Esophagus muscularis mucosa (tissue), 4 donors: ENCODE measurements at places on chromosomes 12 and 14. TPM values are rescaled to one million over a fixed set of nuclear protein-coding genes. Genes with fewer than 3 reads are reported as not detected.

- no peak for DNase-seq
Measured at GRCh38 chr12:47032644-47033043, 46.8 kb upstream of the PCED1B start.

The ACRBP gene
- total RNA-seq, result 6.2 TPM

GRCh38 chr12:81229759-81230158 is 151.9 kb downstream of the ACSS3 start:
- no peak for DNase-seq

GRCh38 chr12:27635349-27635972 is 60.8 kb upstream of the REP15 start:
- DNase-seq, result no peak

DNA sequence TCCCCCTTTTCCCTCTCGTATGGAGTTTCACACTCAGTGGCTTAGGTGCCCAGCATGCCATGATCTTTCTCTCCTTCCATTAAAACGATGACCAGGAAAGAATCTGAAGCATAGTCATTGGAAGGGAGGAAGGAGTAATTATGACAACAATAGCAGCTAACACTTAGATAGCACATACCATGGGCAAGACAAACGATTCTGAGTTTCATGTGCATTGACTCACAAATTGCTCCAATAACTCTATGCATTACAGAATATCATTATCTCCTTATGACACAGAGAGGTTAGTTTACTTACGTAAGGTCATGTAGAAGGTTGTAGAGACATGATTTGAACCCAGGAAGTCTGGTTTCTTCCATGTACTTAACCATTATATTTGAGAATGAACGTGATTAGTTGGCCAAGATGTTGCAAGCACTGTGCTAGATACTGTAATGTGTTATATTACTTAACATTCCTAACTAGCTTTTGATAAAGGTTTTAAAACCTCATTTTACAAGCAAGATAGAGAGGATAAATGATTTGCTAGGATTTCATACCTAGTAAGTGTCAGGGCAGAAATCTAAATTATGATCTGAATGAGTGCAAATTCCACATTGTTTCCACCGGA is 162.4 kb downstream of the CAND1 start:
- DNase-seq, result no peak

GRCh38 chr12:52231305-52232202 is 1.5 kb upstream of the KRT7 start:
- DNase-seq, result no peak

DNA sequence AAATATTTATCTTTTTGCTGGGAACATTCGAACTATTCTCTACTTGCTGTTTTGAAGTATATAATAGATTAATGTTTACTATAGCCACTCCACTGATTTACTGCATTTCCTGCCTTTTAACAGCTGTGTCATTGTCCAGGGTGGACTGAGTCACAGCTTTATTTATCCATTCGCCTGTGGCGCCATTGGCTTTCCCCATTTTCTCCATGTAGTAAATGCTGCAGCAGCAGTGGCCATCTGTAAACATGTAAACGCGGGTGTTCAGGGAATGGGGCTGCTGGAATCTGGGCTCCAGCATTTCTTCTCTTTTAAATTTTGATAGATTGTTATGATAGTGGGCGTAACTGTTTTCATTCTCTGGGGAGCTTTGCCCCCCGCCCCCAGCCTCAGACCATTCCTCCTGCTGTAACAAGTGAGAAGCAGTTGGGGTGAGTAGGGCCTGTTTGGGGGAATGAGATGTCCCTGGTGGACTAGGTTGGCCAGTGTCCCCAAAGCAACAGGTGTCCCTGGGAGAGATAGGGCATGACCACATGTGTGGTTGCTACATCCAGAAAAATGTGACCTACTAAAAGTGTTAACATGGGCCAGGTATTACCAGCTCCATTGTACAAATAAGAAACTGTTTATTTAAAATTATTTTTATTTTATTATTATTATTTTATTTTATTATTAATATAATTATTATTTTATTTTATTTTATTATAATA is 32.9 kb downstream of the RIN3 start:
- DNase-seq, result no peak

DNA sequence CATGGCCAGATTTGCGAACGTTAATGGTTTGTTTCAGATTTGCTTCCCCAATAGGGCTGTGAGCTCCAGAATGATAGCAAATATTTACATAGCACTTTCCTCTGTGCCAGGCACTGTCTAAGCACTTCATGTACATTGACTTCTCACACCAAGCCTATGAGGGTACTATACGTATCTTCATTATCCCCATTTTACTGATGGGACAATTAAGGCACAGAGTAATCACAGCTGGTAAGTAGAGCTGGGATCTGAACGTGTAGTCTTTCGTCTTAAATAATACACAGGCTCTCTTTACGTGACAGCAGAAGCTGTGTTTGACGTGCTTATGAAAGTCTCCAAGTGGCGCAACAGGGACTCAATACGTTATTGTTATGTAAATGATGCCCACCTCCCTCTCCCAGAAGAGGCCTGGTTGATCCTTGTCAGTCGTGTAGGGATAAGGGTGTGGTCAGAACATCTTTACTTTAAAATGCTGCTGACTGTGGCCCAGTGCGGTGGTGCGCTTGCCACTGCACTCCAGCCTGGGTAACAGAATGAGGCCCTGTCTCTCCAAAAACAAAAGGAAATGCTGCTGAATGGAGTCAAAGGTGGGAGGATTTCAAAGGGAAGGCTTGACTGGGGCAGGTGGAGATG is 66.3 kb upstream of the TCL1B start:
- no peak for DNase-seq

GRCh38 chr12:75735853-75736252 is 224.4 kb upstream of the KRR1 start:
- DNase-seq, result no peak

DNA sequence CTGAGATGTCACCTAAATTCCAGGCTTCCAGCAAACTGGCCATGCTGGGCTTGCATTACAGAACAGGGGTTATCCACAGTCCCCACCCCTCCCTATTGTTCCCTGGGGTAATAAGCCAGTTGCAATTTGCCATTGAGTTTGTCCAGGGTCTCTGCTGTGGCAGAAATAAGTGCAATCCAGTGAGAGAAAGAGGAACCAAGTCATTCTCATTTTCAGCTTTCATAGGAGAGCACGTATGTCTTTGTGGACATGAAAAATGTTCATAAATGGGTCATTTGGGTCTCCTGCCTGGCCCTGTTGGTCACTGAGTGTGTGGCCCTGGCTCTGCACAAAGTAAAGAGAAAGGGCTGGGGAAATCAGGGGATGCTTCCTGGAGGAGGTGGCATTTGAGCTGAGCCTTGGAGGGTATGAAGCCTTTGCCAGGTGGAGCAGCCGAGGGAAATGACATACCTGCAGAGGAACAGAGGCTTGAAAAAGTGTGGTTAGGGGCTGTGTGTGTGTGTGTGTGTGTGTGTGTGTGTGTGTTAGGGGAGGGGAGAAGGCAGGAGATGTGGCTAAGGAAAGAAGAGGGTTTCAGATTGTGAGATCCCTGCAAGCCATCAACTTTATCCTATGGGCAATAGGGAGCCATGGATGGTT is 29.3 kb downstream of the CMKLR1 start:
- DNase-seq, result no peak

GRCh38 chr12:93167331-93167730 is 210.4 kb upstream of the NUDT4 start:
- no peak for DNase-seq

The CARMIL3 gene
- 0.29 TPM for total RNA-seq

The ADAM20 gene
- 2.5 TPM for total RNA-seq

- DNase-seq, result peak; percentile 75
Measured at GRCh38 chr12:13102461-13103195, 839 bp downstream of the GSG1 start.

The MAX gene
- total RNA-seq, result 83.0 TPM

GRCh38 chr12:45989721-45990467 is 480 bp downstream of the SCAF11 start:
- peak; percentile 95 for DNase-seq

DNA sequence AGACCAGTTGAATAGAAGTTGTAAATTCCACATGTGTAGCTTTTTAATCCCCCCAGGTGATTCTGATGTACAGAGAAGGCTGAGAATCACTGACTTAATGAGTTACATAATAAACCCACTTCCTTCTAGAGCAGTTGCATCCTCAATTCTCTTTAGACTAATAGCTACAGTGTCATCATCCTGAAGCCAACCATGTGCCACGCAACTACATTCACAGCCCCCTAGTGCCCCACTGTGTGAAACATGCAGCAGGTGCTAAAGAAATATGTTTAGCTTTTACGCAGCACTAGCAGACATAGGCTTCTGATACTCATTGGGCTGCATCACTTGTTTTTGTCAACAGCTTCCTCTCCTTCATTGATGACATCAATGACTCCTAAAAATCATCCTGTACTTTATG is 1168.3 kb downstream of the BCL11B start:
- DNase-seq, result peak; percentile 47

GRCh38 chr14:21748869-21749303 is 75.3 kb upstream of the OR4E1 start:
- DNase-seq, result no peak

DNA sequence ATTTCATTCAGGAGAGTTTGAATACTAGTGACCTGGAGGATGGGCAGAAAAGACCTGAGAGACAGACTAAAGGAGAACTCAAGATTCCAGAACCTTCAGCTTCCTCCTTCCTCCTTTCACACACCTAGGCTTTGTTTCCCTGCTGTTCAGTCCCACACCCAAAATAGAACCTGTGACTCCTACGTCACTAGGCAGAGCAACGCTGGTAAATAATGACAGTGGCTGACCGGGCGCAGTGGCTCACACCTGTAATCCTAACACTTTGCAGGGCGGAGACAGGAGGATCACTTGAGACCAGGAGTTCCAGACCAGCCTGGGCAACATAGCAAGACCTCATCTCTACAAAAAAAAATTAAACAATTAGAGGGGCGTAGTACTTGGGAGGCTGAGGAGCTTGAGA is 166.4 kb upstream of the FKBP4 start:
- DNase-seq, result no peak

DNA sequence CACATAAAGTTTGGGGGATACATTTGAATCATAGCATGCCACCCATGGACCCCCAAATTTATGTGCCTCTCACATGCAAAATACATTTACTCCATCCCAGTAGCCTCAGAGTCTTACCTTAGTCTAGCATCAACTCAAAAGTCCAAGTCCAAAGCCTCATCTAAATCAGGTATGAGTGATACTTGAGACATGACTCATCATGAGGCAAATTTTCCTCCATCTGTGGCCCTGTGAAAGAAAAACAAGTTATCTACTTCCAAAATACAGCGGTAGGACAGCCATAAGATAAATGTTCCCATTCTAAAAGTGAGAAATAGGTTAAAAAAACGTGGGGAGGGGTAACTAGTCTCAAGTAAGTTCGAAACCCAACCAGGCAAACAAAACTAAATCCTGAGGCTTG is 444.2 kb downstream of the SNAPC1 start:
- no peak for DNase-seq

The TUBA1A gene
- 1,055 TPM for total RNA-seq

DNA sequence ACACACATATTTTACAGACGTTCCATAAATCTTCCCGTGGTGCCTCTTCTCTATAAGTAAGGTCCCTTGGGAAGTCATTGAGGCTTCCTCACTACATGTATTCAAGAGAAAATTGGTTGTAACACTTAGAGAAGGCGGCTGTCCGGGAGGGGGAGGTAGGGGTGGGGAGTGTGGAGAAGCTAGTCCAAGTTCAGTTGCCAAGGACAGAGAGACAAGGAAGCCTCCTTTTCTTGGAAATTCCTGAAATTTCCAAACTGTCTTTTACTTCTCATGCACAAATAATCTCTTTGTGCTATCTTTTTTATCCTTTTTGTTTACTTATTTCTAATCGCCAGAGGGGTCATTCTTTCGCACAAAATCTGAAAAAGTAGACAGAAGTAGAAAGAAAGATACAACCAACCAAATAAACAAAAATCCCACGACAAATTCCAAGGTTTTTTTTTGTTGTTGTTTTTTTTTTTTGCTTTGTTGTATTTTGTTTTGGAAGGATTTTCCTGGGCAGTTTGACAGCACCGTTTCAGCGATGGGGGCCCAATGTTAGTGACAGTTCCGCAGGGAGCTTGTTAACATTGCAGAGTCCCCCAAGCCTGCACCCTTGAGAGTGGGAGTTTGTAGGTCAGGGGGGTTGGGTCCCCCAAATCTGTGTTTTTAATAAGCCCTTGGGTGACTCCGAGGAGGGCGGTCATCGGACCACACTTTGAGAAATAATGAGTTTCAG is 45.2 kb downstream of the MAP1LC3B2 start:
- DNase-seq, result no peak

The GPR162 gene
- total RNA-seq, result 12.1 TPM

DNA sequence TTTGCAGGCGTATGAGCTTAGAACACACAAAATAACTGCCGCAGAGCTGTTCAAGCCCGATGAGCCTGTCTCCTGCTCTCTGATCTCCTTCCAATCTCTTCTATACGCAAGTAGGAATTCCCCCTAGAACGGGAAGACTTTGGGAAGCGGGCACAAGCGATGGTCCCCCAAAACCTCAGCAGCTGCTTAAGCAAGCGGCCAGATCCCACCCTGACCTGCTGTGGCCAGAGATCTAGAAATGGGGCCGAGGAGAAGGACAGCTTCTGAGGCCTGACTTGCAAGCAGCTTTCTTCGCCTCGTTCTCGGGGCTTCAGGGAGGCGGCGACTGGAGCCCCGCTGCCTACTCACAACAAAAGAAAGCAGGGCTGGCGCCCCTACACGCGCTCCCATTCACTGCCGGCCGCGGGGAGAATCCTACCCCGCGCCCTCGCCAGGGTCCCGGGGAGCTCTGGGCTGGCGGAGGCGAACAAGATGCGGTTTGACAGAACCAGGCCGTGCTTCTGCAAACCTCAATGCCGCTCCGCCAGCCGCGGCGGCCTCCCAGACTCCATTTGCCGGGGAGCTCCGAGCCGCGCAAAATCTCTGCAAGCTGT is 922 bp downstream of the TBX5 start:
- DNase-seq, result no peak

The MORN3 gene
- total RNA-seq, result not detected

DNA sequence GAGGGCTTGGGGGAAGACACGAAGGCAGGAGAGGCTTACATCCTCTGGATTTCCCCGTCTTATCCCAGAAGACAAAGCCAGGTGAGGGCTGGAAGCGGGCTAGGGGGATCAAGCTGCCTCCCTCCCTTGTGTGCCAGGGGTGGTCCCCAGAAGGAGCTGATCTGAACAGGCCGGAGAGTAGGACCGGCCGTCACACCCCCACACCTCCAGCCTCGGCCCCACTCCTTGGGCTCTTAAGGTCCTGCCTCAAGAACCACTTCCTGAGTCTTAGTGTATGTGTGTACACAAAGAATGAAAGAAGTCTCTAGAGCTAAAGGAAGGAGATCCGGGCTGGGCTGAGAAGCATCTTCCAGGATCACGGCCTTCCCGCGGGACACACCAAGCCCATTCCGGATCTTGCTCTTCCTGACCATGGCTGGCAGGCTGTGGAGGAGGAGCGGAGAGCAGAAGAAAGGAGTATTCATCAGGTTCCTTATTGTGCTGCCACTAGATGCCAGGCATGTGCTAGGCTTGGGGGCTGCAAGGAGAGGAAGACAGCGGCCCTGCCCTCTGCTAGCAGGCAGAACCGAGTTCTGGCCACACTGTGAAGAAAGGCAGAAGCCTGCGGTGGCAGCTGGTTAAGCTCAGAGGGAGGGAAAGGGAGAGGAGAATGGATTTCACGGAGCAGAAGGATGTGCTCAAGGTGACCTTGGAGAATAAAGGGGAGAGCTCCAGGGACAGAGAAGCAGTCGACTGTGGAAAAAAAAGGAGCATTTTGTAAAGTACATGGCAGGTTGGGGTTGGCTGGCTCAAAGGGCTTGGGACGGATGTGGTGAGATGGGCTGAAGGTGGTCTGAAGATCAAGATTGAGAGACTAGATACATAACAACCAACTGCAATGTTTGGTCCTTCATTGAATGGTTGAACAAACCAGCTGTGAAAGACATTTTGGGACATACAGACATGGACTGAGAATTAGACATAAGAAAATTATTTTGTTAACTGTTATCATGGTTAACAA is 1.3 kb upstream of the CD63 start:
- DNase-seq, result no peak
